Esophagus squamous epithelium (tissue), 5 donors: ENCODE measurements at places on chromosomes 11 and 22.

DNA sequence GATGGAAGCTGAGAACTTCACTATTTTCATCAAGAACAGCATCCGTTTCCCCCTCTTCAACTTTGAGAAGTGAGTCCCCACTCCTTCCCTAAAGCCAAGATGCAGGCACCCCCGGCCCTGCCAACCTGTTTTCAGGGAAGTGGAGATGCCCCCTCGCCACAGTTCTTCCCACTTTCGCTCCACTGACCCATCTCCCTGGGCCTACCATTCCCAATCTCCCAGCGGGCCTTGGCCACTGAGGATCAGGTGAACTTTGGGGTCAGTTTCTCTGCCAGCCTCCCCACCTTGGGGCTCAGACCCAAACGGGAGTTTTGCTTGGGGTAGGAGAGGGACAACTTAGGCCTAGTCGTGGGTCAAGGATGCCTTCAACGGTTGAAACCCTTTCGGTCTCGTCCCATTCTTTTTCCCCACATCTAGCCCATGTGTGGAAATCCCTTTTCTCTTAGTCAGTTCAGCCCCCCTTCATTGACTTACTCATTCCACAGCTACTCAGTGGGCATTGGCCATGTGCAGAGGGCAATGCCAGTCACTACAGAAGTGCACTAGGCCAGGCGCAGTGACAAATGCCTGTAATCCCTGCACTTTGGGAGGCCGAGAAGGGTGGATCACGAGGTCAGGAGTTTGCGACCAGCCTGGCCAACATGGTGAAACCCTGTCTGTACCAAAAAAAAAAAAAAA, 10.6 kb downstream of the P2RX3 start:
- H3K27ac ChIP-seq: no peak overlapping the region
- no peaks in the 10 kb centered on the region for H3K4me1 ChIP-seq
- no peaks in the 10 kb centered on the region for H3K36me3 ChIP-seq
- no peak overlapping the region for H3K4me3 ChIP-seq
- H3K27me3 ChIP-seq: no peaks in the 10 kb centered on the region

DNA sequence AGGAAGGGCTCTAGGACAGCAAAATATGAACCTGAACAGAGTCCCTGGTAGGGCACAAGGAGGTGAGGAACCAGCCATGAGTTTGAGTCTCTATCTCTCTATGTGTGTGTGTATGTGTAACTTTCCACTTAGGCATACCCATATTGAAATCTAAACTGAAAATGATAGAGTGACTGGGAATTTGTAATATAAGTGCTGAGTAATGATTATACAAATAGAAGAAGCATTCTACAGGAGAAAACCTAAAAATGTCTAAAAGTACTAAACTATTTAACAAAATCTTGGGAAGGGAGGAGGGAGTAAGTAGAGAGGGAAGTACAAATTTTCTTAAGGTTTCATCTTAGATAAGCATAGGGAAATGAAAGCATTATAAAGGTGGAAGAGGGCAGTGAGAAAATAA, 97.1 kb upstream of the ZC3H12C start:
- DNase-seq: no peak
- no peaks in the 10 kb centered on the region for H3K27me3 ChIP-seq
- no peaks in the 10 kb centered on the region for H3K36me3 ChIP-seq
- no peak overlapping the region for H3K27ac ChIP-seq
- no peak overlapping the region for H3K4me3 ChIP-seq

DNA sequence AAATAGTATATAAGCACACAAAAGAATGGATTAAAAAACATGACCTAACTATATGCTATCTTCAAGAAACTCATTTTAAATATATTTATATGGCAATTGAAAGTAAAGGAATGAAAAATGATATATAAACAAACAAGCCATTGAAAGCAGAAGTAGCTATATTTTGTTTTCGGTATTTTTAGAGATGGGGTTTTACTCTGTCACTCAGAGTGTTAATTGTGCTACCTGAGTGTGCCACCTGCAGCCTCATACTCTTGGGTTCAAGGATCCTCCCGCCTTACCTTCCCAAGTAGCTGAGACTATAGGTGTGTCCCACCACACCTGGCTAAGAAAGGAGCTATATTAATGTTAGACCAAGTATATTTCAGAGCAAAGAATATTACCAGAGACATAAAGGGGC, 624.1 kb downstream of the BUD13 start:
- H3K27ac ChIP-seq: no peak overlapping the region
- H3K4me1 ChIP-seq: no peaks in the 10 kb centered on the region

GRCh38 chr11:9380773-9381172, 3.7 kb upstream of the IPO7 start:
- no peak for DNase-seq
- peak overlapping the region; percentile 49 for H3K27ac ChIP-seq
- no peak overlapping the region for H3K4me3 ChIP-seq
- H3K4me1 ChIP-seq: no peaks in the 10 kb centered on the region
- no peaks in the 10 kb centered on the region for H3K36me3 ChIP-seq

- no peak overlapping the region for H3K27ac ChIP-seq
- H3K4me1 ChIP-seq: no peaks in the 10 kb centered on the region
- DNase-seq: no peak
- H3K36me3 ChIP-seq: no peaks in the 10 kb centered on the region
Measured at GRCh38 chr11:75654314-75654713, 14.5 kb downstream of the MAP6 start.

GRCh38 chr22:36267058-36267457, 14.1 kb downstream of the APOL1 start:
- no peaks in the 10 kb centered on the region for H3K27me3 ChIP-seq
- no peak for DNase-seq
- no peak overlapping the region for H3K27ac ChIP-seq
- no peaks in the 10 kb centered on the region for H3K36me3 ChIP-seq

- H3K27ac ChIP-seq: no peak overlapping the region
- H3K4me3 ChIP-seq: no peak overlapping the region
- H3K36me3 ChIP-seq: no peaks in the 10 kb centered on the region
- H3K4me1 ChIP-seq: no peaks in the 10 kb centered on the region
- H3K27me3 ChIP-seq: no peaks in the 10 kb centered on the region
Measured at GRCh38 chr22:45830531-45831245, 146.3 kb downstream of the WNT7B start.

DNA sequence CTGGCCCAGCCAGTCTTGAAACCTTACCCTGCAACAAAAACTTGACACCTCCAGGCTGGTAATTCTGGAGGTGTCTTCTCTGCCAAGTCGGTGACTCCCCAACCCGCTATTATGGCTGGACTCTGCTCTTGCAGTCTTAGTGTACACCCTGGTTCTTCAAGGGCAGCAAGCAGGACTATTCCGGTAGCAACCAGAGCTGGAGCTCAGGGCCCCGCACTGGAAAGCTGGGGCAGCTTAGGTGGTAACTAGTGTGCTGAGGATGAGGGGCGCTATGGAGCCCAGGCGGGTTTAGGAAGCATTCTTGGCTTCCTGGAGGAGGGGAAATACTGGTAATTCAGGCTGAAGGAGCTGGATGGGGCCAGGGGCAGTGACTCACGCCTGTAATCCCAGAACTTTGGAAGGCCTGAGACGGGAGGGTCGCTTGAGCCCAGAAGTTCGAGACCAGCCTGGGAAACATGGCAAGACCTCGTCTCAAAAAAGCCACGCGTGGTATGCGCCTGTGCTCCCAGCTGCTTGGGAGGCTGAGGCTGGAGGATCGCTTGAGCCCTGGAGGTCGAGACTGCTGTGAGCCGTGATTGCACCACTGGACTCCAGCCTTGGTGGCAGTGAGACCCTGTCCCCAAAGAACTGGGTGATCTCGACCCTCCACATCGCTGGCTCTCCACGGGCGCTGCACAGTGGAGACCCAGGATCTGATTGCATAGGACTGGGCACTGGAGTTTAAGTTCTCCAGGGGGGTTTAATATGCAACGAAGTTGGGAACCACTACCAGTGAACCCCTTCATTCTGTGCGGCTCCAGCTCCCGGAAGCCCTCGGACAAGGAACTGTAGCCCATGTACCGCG, 10.6 kb upstream of the AIFM3 start:
- peak overlapping the region; percentile 81 for H3K4me3 ChIP-seq
- H3K36me3 ChIP-seq: peaks cover 26% of the 10 kb centered on the region
- peaks cover 37% of the 10 kb centered on the region for H3K4me1 ChIP-seq
- DNase-seq: no peak
- H3K27me3 ChIP-seq: no peaks in the 10 kb centered on the region

GRCh38 chr22:43944670-43945430, 10.4 kb upstream of the SAMM50 start:
- no peak for DNase-seq
- no peaks in the 10 kb centered on the region for H3K27me3 ChIP-seq
- H3K27ac ChIP-seq: no peak overlapping the region
- no peaks in the 10 kb centered on the region for H3K36me3 ChIP-seq
- H3K4me3 ChIP-seq: no peak overlapping the region
- H3K4me1 ChIP-seq: no peaks in the 10 kb centered on the region

GRCh38 chr11:7281809-7282208, 30.1 kb downstream of the SYT9 start:
- no peak for DNase-seq
- H3K27me3 ChIP-seq: no peaks in the 10 kb centered on the region
- H3K27ac ChIP-seq: no peak overlapping the region

DNA sequence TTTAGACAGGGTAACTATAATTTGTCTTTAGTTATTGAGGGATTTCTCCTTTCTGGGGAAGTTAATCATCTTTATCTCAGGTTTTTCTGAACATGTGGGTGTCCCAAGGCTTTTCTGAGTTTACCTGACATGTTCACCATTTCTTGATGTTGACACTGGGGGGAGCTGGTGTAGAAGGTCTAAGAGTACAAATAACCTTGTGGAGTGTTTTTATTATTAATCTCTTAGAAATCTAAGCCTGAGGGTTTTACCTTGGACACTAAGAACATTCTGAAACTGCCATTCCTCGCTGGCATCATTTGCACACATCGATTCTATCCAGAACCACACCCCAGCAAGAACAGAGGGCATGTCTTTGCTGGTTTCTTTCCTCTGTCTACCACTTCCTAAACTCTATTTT, 15.6 kb upstream of the C11orf91 start:
- peaks cover 2% of the 10 kb centered on the region for H3K36me3 ChIP-seq
- no peak for DNase-seq
- no peak overlapping the region for H3K4me3 ChIP-seq
- peaks cover 33% of the 10 kb centered on the region for H3K4me1 ChIP-seq
- peak overlapping the region; percentile 41 for H3K27ac ChIP-seq

DNA sequence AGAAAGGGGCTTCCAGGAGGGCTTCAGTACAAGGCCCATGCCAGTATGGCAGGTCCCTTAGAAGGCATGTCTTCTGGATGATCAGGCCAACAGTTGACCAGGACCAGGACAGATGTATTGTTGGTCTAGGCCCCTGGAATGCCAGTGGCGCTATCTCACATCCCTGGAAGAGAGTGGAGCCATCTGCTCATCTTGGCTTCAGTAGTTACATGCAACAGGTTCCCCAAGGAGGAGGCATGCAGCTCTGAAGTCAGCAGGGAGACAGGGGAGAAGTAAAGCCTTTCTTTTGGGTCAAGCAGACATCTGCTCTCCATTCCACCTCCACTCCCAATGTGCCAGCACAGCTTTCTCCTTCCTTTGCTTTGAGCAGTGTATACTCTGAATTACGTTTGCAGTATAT, 244.1 kb downstream of the KIRREL3 start:
- H3K27me3 ChIP-seq: no peaks in the 10 kb centered on the region
- H3K4me3 ChIP-seq: no peak overlapping the region
- no peaks in the 10 kb centered on the region for H3K4me1 ChIP-seq
- DNase-seq: no peak
- H3K36me3 ChIP-seq: no peaks in the 10 kb centered on the region

DNA sequence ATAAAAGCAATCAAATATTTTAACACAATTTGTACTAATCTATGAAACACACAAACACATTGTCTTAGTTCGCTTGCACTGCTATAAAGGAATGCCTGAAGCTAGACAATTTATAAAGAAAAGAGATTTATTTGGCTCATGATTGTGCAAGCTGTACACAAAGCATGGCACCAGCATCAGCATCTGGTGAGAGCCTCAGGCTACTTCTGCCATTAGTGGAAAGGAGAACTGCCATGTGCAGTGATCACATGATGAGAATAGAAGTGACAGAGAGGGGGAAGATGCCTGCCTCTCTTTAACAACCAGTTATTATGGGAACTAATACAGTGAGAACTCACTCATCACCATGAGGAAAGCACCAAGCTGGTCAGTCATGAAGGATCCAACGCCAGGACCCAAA, 105.1 kb downstream of the GUCY1A2 start:
- no peaks in the 10 kb centered on the region for H3K36me3 ChIP-seq
- H3K4me1 ChIP-seq: no peaks in the 10 kb centered on the region
- H3K27ac ChIP-seq: no peak overlapping the region
- DNase-seq: no peak
- H3K4me3 ChIP-seq: no peak overlapping the region

DNA sequence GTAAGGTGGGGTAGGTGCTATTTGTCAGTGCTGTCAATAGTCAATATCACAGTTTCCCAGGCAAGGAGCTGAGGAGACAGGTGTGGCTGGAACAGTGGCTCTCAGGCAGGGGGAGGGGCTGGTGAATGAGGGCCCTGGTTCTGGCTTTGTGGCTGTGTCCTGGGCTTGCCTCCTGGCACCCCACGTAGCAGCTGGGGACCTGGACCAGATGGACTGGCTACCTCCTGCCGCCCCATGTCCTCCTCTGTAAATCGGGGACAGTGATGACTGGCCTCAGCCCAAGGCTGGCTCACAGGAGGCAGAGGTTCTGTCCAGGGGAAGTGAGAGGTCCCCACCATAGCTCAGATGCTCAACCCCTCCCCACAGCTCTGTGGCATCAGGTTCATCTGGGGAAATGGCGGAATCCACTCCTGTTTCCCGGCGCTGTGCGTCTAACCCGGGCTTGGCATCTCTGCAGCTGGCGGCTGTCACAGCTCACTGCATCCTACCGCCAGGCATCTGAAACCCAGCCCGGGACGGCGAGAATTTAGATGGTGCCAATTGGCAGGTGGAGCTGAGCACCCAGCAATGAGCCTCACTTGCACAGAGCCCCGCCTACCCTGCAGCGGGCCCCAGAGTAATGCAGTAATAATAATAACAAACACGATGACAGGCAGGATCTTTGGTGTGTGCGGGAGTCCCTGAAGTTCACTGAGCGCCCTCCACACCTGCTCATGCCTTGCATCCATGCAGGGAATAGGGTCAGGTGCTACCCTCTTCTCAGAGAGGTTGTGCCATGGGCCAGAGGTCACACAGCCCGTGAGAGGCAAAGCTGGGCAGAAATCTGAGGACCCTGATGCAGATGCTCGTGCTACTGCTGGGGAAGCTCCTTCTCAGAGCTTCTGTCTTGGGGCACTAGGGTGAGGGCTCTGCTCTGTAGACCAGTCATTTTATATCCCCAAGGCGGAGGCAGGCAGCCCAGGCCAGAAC, 27.8 kb upstream of the SHISAL1 start:
- H3K4me3 ChIP-seq: no peak overlapping the region
- DNase-seq: no peak
- no peaks in the 10 kb centered on the region for H3K36me3 ChIP-seq

GRCh38 chr11:104340590-104340989, 176.6 kb upstream of the PDGFD start:
- H3K36me3 ChIP-seq: no peaks in the 10 kb centered on the region
- H3K27me3 ChIP-seq: no peaks in the 10 kb centered on the region
- H3K4me3 ChIP-seq: no peak overlapping the region
- DNase-seq: no peak
- H3K4me1 ChIP-seq: no peaks in the 10 kb centered on the region
- H3K27ac ChIP-seq: no peak overlapping the region

GRCh38 chr11:94932503-94932902, 40.9 kb downstream of the CWC15 start:
- DNase-seq: no peak
- no peak overlapping the region for H3K4me3 ChIP-seq
- no peak overlapping the region for H3K27ac ChIP-seq
- H3K27me3 ChIP-seq: no peaks in the 10 kb centered on the region
- H3K36me3 ChIP-seq: no peaks in the 10 kb centered on the region
